GM20000 (cell line): ENCODE measurements at places on chromosomes 3 and 15.

DNA sequence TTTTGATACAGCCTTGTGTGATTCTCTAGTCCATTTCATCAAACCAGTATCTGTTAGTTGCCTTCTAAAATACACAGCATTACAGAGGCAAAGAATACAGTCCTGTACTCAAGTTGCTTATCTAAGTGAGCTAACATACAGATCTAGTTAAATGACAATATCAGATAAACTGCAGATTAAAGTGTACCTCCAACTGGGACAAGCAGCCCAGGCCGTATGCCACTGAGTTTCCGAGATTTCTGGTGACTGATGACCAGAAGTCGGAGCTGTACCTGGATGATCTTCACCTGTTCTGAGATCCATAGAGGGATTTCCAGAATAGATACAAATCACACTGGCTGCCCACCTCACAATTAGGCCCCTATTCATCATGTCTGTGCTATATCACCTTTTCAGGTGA is 6.3 kb upstream of the TRIM59 start:
- DNase-seq = no peak

- no peak for DNase-seq
Observed at GRCh38 chr3:129320261-129320660, 41.6 kb downstream of the HMCES start.

DNA sequence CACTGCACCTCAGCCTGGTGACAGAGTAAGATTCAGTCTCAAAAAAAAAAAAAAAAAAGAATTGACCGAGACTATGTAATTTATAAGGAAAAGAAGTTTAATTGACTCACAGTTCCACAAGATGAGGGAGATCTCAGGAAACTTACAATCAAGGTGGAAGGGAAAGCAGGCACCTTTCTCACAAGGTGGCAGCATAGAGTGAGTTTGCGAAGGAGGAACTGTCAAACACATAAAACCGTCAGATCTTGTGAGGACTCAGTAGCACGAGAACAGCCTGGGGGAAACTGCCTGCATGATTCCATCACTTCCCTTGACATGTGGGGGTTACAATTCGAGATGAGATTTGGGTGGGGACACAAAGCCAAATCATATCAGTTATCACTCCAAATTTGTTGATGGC is 380.9 kb downstream of the EDEM1 start:
- DNase-seq = no peak

- no peak for DNase-seq
Observed at GRCh38 chr3:9142362-9142761, 107.1 kb downstream of the SRGAP3 start.

DNA sequence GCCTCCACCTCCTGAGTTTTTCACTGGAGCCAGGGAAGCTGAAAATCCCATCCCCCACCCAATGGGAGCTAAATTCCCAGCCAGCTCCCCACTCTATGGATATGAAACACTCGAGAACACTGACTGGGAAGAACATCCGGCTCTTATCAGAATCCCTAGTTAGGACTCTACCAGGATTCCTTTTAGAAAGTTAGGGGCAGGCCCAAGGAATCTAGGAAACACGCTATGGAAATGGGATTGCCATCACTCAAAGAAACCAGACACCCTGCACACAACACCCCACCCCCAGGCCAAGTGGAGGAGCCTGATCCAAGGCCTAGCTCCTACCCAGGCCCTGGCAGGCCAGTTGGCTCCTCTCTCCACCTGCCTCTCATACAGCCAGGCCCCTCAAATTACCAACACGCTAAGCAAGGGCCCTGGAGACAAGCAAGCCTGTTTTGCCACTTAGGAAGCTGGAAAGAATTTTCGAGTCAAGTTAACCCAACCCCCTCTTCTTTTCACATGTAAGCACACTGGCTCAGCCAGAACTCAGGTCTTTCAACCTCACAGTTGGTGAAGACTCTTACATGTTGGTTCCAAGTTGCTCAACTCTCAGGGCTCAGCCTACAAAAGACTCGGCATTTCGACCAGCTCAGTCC is 75.5 kb downstream of the RBPMS2 start:
- no peak for DNase-seq

DNA sequence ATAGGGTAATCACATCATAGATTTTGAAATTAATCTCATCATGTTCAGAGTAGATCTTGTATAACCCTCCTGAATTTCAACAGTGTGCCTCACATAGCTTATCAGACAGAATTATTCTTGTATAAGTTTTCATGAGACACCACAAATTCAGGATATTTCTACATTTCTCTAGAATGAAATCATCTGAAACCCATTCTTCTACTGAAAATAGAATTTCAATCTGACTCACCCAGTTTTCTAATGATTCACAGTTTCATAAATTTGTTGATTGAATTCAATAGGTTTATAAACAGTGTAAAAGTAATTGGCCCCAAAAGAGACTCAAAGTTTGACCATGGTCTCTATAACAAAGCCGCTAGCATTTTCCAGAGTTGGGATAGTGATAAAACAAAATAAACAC is 1082.6 kb upstream of the EPHA6 start:
- no peak for DNase-seq

DNA sequence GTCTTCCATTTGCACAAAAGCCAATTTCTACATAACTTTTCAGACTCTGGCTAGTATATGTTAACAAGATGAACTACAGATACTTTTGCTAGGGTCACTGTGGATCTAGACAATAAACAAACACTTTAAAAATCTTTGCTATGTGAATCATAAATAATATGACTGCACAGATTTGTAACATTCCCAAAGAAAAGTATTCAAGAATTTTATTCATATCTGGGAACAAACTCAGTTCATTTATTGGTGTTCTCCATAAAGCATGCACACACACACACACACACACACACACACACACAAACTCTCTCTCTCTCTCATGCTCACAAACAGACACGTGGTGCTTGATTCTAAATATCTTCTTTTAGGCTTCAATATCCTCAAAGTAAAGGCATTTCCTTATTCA is 18.8 kb upstream of the THRB start:
- DNase-seq = no peak

DNA sequence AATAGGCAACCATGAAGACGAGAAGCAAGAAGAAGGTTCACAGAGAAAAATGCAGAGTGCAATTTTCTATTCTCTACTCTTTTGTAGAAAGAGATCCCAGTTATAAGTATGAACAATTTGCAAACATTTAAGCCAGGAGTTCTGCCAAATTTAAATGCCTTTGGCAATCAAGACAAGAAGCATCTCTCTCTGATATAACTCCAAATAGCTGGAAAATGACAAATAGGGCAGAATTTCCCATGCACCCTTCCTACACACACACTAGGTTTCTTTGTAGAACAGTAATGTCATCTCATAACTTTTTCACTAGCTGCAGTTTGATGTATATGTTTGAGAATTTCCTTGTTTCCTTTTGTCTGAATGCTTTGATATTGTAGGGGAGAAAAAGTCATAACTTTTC is 333.5 kb upstream of the AZI2 start:
- DNase-seq = no peak

DNA sequence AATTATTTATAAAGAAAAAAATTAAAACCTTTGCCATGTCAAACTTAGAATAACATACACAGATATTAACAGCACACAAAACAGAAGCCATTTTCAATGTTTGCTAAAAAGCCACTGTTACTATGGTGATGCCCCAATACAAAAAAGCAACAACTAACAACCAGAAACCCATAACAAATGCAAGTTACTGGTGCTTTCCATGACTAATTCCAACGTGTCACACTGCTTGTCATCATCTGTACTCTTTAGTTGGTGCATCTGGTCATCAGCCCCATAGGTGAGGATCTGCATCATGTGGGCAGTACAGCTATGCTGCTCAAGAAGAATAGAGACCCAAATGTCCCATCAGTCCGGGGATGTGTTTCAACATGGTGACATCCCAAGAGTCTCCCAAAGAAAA is 52.8 kb downstream of the ATP8B4 start:
- DNase-seq = no peak

- peak; percentile 94 for DNase-seq
Observed at GRCh38 chr15:75023181-75023871, at the start of gene PPCDC. Gene PPCDC (plus strand): TSS chr15:75023590. CDS start chr15:75028319, 4,729 bp downstream.

DNA sequence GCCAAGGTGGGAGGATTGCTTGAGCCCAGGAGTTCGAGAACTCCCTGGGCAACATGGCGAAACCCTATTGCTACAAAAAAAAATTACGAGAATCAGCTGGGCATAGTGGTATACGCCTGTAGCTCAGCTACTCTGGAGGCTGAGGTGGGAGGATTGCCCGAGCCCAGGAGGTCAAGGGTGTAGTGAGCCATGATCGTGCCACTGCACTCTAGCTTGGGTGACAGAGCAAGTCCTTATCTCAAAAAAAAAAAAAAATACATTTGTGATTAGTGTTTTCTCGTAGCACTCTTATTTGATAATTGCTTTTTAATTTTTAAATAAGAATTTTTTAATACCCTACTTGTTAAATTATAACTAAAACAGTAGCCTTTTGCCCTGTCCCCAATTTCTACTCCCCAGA is 18.4 kb downstream of the IREB2 start:
- no peak for DNase-seq

- DNase-seq = no peak
Observed at GRCh38 chr3:111589303-111590142, 5.6 kb downstream of the ZBED2 start.

DNA sequence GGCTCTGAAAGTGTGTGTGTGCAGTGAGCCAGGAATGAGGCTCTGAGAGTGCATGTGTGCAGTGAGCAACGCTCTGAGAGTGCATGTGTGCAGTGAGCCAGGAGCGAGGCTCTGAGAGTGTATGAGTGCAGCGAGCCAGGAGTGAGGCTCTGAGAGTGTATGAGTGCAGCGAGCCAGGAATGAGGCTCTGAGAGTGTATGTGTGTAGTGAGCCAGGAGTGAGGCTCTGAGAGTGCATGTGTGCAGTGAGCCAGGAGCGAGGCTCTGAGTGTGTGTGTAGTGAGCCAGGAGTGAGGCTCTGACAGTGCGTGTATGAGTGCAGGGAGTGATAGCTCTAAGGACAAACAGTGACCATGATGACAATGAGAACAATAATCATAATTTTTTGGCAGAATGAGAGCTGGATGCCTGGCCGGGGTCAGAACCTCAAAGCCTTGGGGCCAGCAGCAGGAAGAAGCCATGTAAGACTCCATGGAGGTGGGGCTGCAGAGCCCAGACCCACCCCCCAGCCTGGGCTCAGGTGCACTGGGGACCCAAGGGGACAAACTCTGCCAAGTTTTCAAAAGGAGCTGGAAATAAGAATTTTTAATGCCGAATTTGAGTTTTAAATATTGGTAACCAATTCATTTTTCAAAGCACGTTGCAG is 85.7 kb upstream of the PRR20G start:
- no peak for DNase-seq

- peak; percentile 44 for DNase-seq
Observed at GRCh38 chr3:122255757-122256439, 69.2 kb upstream of the CSTA start.

DNA sequence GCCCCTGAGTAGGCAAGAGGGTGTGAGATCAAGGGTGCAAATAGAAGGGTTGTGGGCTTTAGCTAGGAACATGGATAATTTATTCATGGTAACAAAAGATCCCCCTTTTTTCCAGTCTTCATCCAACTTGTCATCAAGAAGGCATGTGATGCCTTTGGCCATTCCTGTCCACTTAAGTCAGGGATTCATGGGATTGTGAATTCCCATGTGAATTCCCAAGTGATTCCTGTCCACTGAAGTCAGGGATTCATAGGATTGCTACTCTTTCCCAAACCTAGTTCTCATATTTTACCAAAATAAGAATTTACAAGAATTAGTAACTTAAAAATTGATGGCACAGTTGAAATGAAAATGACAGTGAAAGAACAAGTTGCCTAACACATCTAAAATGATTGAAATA is 40.8 kb downstream of the HMG20A start:
- DNase-seq = no peak

- DNase-seq = no peak
Observed at GRCh38 chr3:119627461-119627860, 29.8 kb downstream of the PLA1A start.

DNA sequence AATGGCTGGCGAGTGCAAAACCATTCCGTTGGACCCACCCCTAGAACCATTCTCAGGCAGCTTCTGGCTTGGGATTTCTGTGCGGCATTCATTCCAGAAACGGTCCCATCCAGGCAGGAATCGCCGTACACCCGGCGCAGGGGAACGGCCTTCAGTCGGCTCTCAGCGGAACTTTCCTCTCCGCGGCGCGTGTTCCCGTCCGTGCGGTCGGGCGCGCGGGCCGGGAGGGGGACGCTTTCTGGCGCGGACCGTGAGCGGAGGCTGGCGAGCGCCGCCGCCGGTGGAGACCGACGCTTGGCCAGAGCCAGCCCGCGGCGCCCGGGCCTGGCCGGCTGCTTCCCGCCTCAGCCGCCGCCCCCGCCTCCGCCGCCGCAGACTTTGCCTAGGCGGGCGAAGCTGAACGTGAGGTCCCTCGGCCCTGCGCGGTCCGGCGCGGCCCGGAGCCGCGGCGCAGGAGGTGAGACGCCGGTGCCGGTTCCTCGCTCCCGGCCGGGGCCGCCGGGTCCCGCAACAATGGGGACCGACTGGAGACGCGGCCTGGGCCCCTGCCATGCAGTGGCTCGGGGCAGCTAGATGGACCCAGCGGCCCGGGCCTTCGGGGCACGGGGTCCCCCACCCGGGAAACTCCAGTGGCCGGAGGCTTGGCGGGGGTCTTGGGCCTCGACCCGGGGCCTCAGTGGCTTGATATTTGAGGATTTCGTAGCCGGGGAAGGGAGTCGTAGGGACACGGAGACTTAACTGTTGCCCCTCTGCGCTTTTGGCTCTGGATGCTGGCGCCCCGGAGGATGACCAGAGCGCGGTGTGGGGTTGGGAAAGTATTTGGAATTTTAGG is at the start of gene RAD54L2:
Gene RAD54L2 (plus strand): TSS at position 261 of the 832 bp plus-strand sequence. CDS start 51,702 bp downstream, outside the sequence.
- DNase-seq = peak; percentile 93

DNA sequence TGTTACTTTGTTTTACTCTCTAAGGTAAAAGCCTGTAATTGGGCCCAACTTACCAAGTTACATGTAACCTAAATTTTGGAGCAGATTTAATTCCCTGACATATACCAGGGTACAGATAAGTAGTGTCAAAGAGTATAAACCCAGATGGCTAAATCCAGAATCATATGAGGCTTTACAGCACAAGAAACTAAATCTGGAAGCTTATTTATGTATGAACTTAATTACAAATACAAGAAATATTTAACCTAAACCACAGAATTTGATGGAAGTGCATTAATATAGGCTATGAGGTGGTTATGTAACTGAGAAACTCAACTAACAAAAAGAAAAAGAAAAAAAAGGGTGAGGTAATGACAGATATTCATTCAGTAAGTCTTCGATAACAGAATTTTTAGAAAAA is 930.2 kb upstream of the ALCAM start:
- DNase-seq = no peak

GRCh38 chr15:40335938-40336743 is 4.6 kb downstream of the CCDC9B start:
- DNase-seq = no peak
